Colonic mucosa (tissue), 4 donors: ENCODE measurements at places on chromosomes 12 and 14.

DNA sequence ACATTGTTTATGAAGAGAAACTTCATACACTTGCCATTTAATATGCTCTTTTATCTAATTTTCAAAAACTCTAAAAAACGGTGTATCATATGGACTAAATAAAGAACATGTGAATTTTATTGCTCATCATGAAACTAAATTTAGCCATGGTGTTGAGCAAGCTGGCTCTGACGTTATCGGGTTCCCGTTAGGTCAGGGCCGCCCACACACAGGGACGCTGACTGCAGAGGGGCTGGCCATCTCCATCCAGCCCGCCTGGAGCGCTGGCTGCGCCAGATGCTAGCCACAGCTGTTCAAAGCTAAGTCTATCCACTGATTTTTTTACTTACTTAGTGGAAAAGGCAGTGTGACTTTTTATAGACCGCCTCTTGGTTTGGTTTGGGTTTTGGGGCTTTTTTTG, 36.5 kb upstream of the DYNC1H1 start:
- no peaks in the 10 kb centered on the region for H3K27me3 ChIP-seq
- peak; percentile 61 for DNase-seq
- peak overlapping the region; percentile 19 for H3K27ac ChIP-seq
- no peak overlapping the region for H3K4me3 ChIP-seq
- H3K36me3 ChIP-seq, result no peaks in the 10 kb centered on the region
- no peaks in the 10 kb centered on the region for H3K4me1 ChIP-seq

DNA sequence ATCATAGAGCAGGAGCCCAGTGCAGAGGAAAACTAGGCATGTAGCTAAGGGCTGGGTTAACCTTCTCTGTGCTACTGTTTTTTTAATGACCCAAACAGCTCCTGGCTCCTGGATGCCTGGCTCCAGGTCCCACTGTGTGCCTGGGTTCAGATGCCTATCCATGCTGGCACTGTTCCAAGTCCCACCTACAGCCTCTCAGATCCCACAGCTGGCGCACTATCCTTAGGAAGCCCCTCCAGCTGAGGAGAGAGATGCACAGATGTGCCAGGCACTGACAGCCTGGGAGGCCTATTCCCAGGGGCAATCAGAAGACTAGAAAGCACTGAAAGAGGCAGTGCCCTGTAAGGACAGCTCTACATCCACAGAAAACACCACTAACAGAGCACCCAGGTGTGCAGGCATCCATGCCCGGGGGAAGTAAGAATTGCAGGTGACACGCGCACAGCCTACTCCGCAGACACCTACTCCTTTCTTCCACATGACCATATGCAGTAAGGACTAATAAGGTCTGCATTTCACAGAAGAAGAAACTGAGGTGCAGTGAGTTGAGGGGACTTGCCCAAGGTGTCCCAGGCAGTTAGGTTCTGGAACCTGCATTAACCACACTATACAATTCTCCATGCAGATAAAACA, 51.2 kb downstream of the PITPNM2 start:
- H3K27me3 ChIP-seq, result no peaks in the 10 kb centered on the region
- no peak overlapping the region for H3K4me3 ChIP-seq
- no peak overlapping the region for H3K27ac ChIP-seq
- H3K4me1 ChIP-seq, result no peaks in the 10 kb centered on the region
- H3K36me3 ChIP-seq, result no peaks in the 10 kb centered on the region

DNA sequence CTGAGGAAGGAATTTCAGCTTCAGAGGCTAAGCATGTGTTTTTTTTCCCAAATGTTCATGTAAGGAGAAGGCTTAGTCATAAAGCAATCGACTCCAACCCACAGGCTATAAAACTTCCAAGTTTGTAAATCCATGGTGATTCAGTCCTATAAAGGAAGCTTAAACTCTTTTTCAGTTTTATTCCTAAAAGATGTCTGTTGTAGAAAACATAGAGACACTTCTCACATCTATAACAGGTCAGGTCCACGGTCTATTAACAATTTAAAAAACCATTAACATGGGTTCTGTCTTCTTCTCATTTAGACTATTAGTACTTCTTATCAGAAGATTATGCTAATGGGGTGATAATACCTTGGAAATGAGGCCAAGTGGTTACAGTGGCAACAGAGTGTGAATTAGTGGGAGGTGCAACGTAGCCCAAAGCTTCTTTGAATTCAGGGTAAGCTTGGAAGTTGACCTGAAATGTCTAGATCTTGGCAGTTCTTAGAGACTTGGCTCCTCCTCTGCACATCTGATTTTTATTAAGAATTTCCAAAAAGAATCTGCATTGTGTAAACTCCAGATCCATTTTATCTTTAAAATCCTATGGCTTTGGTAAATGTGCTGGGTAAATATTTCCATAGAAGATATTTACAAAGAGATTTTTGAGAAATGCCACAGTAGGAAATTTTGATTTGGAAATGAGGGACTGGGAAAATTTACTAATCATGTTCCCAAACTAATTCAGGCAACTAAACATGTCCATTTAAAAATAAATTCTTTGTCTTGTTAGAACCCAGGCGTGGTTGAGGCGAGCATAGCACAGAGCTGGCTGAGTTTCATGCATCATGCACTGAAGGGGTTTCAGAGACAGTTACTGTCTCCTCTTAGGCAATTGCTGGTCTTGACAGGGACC, 86.4 kb downstream of the EML1 start:
- no peaks in the 10 kb centered on the region for H3K27me3 ChIP-seq
- no peaks in the 10 kb centered on the region for H3K36me3 ChIP-seq
- no peak overlapping the region for H3K4me3 ChIP-seq
- H3K27ac ChIP-seq, result peak overlapping the region; percentile 0

- no peaks in the 10 kb centered on the region for H3K36me3 ChIP-seq
- no peak for DNase-seq
- no peaks in the 10 kb centered on the region for H3K4me1 ChIP-seq
- peak overlapping the region; percentile 76 for H3K4me3 ChIP-seq
- H3K27ac ChIP-seq, result peak overlapping the region; percentile 92
Measured at GRCh38 chr14:31457665-31458659, 656 bp upstream of the DTD2 start.

DNA sequence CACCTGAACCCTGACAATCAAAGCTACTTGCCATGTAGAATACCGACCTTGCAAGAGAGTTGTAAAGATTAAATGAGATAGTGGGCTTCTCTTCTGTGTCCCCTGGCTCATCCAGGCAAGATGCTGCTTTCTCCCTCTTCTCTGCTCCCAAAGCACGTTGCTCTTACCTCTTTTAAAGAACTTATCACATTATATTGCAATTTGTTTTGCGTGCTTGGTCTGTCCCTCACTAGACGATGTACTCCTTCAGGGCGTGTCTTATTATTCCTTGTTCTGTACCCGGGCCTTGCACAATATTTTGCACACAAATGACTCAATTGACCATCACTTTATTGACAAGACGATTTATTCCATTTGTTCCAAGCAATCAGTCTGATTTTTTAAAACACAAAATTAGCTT, 3.3 kb downstream of the DCN start:
- H3K4me3 ChIP-seq, result no peak overlapping the region
- H3K27ac ChIP-seq, result peak overlapping the region; percentile 10
- no peak for DNase-seq
- H3K4me1 ChIP-seq, result no peaks in the 10 kb centered on the region

GRCh38 chr12:100668945-100669536, 95.6 kb downstream of the GAS2L3 start:
- no peaks in the 10 kb centered on the region for H3K27me3 ChIP-seq
- no peak overlapping the region for H3K4me3 ChIP-seq
- no peak overlapping the region for H3K27ac ChIP-seq
- no peaks in the 10 kb centered on the region for H3K36me3 ChIP-seq

DNA sequence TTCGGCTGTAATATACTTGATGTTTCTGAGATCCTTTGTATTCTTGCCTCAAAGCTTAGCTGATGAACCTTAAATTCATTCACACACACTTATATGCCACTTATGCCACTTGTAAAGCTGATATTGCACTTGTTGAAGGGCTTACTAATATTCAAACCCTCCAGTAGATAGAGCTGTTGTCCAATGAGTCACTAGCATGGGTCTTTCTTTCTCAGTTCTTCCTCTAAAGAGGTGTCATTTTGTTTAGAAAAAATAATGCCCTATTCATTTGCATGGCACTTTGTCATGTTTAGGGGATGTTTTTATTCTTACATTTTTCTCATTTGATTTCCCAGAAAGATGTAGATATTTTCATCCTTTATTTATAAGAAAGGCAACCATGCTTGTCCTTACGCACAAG, 56.4 kb downstream of the MON2 start:
- H3K27ac ChIP-seq, result no peak overlapping the region
- DNase-seq, result no peak
- no peaks in the 10 kb centered on the region for H3K27me3 ChIP-seq
- H3K36me3 ChIP-seq, result no peaks in the 10 kb centered on the region
- no peaks in the 10 kb centered on the region for H3K4me1 ChIP-seq

DNA sequence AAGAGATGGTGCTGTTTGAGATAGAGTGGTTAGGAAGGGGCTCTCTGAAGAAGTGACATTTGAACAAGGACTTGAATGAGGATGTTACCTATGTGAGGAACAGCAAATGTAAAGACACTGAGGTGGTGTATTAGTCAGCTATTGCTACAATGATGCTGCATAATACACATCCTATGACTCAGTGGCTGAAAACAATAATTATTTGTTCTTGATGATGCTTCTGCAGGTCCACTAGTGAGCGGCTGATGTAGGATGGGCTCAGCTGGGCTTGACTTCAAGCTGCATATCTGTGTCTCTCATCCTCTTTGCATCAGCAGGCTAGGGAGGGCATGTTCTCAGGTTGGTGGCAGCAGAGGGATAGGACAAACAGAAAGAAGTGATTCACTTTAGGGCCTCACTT, 21.4 kb upstream of the CLMN start:
- H3K4me3 ChIP-seq, result no peak overlapping the region
- peak overlapping the region; percentile 75 for H3K27ac ChIP-seq
- no peaks in the 10 kb centered on the region for H3K36me3 ChIP-seq
- no peak for DNase-seq
- H3K4me1 ChIP-seq, result no peaks in the 10 kb centered on the region

DNA sequence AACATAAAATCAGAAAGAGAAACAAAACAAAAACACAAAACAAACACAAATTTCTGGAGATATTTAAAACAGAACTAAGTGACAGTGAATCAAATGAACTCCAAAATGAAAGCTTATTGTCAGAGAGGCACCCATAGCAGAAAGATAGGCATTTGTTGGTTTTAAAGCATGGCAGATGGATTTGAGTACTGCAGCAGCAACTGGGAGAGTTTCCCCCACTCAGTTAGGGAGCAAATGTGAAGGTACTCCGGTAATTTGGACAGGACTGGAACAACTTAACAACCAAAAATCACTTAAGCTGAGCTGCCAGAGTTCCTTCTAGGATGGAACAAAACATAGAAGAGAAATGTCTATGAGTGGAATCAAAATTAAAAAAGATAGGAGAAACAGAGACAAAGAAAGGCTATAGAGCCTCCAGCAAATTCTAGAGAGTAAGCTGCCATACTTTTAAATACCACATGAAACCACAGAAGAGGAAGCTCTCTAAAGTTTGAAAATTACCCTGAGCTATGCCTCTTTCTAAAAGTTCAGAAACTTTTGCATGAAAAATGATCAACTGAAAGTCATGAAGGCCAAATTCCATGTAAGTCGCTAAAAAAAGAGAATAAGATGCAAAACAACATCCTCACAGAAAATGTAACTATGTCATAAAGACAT, 1248.3 kb upstream of the USP15 start:
- H3K4me1 ChIP-seq, result no peaks in the 10 kb centered on the region
- no peak for DNase-seq
- H3K27me3 ChIP-seq, result no peaks in the 10 kb centered on the region
- no peak overlapping the region for H3K27ac ChIP-seq
- no peaks in the 10 kb centered on the region for H3K36me3 ChIP-seq

- H3K4me3 ChIP-seq, result no peak overlapping the region
- H3K4me1 ChIP-seq, result no peaks in the 10 kb centered on the region
- no peak overlapping the region for H3K27ac ChIP-seq
- no peaks in the 10 kb centered on the region for H3K36me3 ChIP-seq
- DNase-seq, result no peak
- no peaks in the 10 kb centered on the region for H3K27me3 ChIP-seq
Measured at GRCh38 chr12:54232790-54233189, 44.0 kb upstream of the SMUG1 start.

GRCh38 chr14:78904094-78904493, 733.9 kb downstream of the NRXN3 start:
- H3K27me3 ChIP-seq, result no peaks in the 10 kb centered on the region
- no peak overlapping the region for H3K27ac ChIP-seq
- H3K4me1 ChIP-seq, result no peaks in the 10 kb centered on the region
- no peak overlapping the region for H3K4me3 ChIP-seq

DNA sequence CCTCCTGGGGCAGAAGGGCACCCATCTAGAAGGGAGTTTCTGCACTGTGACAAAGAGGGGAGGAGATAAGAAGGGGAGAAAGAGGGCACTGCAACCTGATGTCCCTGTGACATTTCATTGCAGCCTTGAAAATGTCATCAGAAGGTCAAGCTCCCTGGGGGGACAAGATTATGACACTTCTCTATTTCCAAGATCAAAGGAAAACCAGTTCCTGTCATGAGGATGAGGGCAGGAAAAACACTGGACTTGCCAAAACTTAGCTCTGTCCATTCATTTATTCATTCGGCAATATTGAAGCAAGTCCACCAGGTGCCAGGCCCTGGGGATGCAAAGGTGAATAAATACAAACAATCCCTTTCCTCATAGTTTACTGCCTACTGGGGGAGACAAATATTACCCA, 138.4 kb upstream of the CDKN3 start:
- H3K27me3 ChIP-seq, result no peaks in the 10 kb centered on the region
- H3K4me1 ChIP-seq, result no peaks in the 10 kb centered on the region
- H3K27ac ChIP-seq, result no peak overlapping the region
- H3K36me3 ChIP-seq, result no peaks in the 10 kb centered on the region
- DNase-seq, result no peak

DNA sequence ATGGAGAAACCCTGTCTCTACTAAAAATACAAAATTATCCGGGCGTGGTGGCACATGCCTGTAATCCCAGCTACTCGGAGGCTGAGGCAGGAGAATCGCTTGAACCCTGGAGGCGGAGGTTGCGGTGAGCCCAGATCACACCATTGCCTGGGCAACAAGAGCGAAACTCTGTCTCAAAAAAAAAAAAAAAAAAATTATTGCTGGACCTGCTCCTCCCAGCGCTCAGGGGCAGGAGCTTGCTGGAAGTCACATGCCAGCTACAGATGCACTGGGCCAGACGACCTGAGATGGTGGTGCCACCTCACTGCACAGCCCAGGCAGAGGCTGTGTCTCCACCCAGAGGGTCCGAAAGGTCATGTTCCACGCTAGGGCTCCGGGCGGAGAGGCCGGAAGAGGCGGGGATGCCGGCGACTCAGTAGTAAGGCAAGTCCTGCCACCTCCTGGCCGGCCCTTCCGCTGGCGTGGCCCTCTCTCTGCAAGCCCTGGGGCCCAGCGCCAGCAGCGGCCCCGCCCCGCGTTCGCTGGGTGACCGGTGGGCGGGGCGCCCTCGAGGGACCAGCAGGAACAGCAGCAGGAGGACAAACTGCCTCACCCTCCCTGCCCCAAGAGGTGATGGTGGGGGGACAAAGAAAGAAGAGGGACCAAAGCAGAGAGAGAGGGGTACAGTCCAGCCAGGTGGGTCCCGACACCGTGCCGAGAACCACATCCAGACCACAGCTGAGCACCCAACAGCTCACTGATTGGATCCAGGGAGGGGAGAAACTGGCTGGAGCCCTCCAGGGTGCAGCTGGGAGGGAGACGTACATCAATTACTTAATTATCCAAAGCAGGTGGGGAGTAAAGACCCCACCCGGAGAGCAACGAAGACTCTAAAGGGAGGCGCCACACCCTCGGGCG, 3.6 kb upstream of the RHOF start:
- peak overlapping the region; percentile 100 for H3K27ac ChIP-seq
- peak; percentile 98 for DNase-seq
- H3K4me1 ChIP-seq, result peaks cover 30% of the 10 kb centered on the region
- no peaks in the 10 kb centered on the region for H3K27me3 ChIP-seq
- peak overlapping the region; percentile 77 for H3K4me3 ChIP-seq
- H3K36me3 ChIP-seq, result no peaks in the 10 kb centered on the region
